Activated T-helper 9 cell treated with anti-CD3 and anti-CD28 coated beads, Interleukin-2, amount 50 U/mL, for 16 hours (primary cell): ENCODE measurements at places on chromosomes 5 and 9.

DNA sequence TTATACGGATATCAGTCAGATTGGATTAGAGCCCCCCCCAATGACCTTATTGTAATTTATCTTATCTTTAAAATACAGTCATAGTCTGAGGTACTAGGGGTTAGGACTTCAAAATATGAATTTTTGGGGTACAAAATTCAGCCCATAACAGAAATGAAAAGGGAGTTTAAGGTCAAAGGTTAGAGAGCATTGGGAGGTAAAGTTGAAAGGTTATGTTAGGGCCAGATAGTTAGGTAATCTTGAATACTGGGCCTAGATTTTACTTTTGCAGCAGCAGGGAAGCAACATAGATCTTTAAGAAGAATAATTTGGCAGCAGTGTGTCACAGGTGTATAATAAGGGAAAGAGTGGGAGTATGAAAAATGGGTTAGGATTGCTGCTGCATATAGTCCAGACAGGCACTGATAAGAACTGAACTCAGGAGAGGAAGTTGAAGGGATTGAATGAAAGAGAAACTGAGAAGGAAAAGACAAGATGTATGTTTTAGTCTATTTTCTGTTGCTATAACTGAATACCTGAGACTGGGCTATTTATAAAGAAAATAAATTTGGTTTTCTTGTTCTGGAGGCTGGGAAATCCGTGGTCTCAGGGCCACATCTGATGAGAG lies 10.7 kb upstream of the GCNT4 start:
- no peak for DNase-seq

GRCh38 chr5:94505327-94506068 lies 112.9 kb downstream of the KIAA0825 start:
- DNase-seq: no peak

- no peak for DNase-seq
Measured at GRCh38 chr5:83488821-83489220, 17.3 kb downstream of the VCAN start.

- no peak for DNase-seq
Measured at GRCh38 chr9:83996126-83996525, 15.5 kb downstream of the RMI1 start.

DNA sequence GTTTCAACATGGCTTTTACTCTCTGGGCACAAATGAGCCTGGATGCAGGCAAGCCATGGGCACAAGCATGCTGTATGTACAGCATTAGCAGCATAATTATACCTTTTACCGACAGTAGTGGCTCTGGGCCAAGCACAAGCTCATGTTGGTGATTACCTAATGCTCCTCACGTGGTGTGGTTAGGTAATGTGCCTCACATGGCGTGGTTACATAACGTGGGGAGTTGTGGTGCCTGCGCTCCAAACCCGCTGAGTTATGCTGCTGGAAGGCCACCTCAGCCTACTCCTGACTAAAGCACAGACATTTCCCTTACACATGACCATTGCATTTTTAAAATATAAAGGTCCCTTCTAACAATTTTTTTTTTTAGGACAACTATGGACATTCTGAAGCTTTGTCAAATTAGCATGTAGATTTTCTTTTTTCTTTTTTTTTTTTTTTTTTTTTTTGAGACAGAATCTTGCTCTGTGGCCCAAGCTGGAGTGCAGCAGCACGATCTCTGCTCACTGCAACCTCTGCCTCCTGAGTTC lies 794.0 kb downstream of the EFNA5 start:
- DNase-seq: no peak

DNA sequence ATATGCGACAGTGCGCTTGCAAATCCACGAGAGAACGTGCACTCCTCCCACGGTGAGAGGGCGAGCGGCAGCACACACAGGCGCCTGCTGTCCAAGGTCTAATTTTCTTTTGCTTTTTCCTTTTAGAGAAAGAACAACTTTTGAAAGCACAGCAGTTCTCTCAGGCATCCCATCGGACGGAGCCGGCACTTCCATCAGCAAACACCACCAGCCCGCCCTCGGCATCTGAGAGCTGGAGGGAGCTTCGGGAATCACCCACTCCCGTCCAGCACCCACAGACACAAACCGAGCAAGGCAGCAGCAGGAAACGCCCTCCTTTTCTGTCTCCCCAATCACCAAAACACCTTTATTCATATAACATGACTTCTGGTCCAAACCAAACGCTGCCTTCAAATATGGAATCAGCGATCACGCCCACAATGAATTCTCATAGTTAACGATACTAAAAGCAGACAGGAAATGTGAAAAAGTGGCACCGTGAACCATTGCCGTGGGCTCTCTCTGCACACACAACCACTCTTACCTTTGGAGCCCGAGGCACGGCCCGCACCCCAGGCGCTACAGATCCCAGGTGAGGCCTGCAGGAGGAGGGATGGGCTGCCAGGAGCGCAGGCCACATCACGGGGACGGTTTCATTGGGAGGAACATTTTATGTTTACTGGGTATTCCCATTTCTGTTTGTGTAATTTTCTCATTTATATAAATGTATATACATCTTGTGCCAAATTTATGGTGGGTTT lies 14.2 kb downstream of the LPCAT1 start:
- DNase-seq: no peak

- DNase-seq: no peak
Measured at GRCh38 chr9:133087429-133088145, 25.8 kb downstream of the CEL start.

- no peak for DNase-seq
Measured at GRCh38 chr5:20601678-20602100, 613.7 kb upstream of the CDH18 start.

GRCh38 chr5:173475780-173476179 lies 140.7 kb downstream of the BOD1 start:
- no peak for DNase-seq

GRCh38 chr9:131423171-131423581 lies 29.3 kb downstream of the PRRC2B start:
- DNase-seq: no peak
